ENCODE measurements at places on chromosomes 11 and 22.

- no peak for DNase-seq
Measured at GRCh38 chr11:82998697-82999096, 73.0 kb downstream of the RAB30 start.

DNA sequence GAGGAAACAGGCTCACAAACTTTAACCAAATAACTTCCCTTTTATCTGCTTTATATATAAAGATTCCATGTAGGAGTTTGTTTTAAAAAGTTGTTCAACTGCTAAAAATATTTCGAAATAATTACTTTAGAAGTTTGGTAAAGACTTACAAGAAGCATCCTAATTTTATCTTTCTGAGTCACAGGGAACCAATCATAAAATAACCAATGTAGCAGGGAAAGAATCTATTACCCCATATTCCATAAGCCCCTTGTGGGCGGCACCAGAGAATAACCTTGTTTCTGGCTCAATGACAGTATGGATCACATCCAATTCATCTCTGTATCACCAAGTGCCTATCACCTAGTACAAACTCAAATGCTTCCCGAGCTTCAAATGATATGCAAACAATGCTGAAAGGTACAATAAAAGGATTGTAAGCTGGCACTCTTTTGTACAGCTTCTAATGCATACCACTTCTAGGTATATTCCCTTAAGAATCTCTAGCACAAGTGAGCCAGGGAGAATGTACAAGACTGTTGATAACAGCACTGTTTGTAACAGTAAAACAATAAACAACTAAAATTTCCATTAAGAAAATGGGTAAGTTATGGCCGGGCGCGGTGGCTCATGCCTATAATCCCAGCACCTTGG, 158.4 kb downstream of the ATG16L2 start:
- DNase-seq: no peak

DNA sequence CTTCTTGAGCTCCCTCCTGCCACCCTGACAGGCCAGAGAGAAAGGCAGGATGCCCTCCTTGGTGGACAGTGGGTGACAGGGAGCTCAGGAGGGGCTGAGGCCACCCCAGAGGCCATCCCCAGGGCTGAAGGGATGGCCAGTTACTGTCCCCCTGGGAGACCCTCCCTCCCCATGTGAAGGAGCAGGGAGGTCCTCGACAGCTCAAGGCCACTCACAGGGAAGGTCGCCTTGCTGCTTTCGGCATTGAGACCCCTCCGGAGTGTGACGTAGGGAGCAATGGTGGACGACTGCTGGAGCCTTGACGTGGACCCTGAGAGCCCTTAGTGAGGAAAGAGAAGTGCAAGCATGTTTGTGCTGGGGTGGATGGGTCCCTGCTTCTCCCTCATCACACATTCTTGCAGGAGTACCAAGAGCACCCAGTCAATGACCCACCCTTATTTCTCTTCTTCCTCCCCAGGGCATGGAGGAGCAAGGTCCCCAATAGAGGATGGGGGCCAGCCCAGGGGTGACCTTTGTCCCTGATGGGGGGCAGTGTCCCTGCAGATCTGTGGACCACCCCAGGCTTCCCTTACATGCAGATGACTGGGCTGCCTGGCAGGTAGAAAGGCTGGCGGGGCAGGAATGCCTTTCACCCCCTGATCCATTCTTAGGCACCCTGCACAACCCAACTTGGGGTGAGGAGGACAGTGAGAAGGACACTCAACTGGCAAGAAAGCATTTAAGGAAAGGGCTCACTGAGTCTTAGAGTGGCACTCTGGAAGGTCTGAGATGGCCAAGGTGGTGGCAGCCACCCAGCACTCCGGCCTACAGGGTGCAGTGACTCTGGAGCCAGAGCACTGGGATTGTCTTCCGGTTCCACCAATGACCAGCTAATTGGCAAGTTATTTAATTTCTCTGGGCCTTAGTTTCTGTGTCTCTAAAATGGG, 51.4 kb downstream of the C11orf58 start:
- DNase-seq: no peak

DNA sequence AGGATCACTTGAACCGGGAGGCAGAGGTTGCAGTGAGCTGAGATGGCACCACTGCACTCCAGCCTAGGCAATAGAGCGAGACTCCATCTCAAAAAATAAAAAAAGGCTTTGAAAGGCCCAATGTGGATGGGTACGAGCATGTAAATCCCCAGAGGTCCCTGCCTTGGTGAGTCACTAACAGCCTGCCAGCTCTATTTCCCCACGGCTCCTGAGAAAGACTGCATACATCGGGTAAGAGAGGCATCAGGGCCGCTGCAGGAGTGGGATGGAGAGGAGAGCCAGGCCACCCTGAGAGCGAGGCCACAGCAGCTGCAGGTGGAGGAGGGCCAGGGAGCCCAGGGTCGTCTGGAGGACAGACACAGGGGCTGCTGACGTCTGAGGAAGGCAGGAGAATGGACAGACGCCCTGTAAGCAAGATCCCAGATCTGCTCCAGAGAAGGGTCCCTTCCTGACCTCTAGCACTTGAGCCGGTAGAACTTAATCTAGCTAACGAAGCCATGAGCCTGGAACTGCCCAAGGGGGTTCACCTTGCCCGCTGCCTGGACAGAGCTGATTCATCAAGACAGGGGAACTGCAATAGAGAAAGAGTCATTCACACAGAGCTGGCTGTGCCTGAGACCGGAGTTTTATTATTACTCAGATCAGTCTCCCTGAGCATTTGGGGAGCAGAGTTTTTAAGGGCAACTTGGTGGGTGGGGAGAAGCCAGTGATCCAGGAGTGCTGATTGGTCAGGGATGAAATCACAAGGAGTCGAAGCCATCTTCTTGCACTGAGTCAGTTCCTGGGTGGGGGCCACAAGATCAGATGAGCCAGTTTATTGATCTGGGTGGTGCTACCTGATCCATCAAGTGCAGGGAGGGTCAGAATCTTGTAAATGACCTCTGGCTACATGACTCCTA, 5.1 kb upstream of the KRTAP5-9 start:
- DNase-seq: peak; percentile 11

- peak; percentile 25 for DNase-seq
Measured at GRCh38 chr11:130001461-130002351, 929 bp downstream of the PRDM10 start.
